ENCODE measurements at places on chromosomes 3 and 15. TPM values are rescaled to one million over a fixed set of nuclear protein-coding genes. Genes with fewer than 3 reads are reported as not detected.

- DNase-seq: no peak
These were observed 120.4 kb upstream of the NSMCE3 start for GRCh38 chr15:29390051-29390450.

- DNase-seq: peak; percentile 86
These were observed 32.8 kb downstream of the TMEM212 start for GRCh38 chr3:171875923-171876412.

DNA sequence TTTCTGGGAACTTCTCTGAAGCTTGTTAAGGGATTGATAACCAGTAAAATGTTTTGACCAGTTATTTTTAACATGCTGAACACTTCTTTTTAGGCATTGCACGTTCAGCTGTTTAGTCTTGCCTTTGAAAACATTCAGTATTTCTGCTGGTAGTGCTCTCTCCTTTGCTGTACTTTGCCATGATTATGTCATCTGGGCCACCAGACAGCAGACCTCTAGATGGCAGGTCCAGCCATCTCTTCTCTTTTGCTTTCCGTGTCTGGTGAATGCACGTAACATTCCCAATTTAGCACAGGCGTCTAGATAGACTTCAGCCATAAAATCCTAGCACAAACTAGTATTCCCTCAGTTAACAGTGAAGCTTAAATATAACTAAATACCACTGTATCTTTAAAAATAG is 57.8 kb downstream of the RAB7A start:
- DNase-seq: no peak

- DNase-seq: no peak
These were observed 16.6 kb downstream of the PAQR9 start for GRCh38 chr3:142946861-142947260.

- peak; percentile 11 for DNase-seq
These were observed 264.2 kb downstream of the VPS13C start for GRCh38 chr15:61796056-61796455.

DNA sequence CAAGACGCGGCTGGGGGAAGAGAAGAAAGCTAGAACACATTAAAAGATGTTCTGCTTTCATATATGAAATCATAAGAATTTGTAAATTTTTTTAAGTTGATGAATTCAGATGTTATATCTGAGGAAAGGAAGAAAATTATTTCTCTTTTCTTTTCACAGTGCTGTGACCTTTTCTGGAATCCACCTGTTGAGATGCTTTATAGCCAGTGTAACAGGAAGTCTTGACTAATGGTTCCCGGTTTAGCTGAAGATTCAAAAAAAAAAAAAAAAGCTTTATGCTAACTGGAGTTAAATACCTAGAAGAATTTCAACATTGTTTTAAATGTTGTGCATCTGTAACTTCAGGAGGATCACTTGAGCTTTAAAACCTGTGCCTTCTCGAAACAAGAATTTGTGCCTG is 9.9 kb downstream of the GTPBP8 start:
- DNase-seq: no peak

GRCh38 chr3:8954938-8955763 is 8.1 kb downstream of the RAD18 start:
- peak; percentile 65 for DNase-seq

DNA sequence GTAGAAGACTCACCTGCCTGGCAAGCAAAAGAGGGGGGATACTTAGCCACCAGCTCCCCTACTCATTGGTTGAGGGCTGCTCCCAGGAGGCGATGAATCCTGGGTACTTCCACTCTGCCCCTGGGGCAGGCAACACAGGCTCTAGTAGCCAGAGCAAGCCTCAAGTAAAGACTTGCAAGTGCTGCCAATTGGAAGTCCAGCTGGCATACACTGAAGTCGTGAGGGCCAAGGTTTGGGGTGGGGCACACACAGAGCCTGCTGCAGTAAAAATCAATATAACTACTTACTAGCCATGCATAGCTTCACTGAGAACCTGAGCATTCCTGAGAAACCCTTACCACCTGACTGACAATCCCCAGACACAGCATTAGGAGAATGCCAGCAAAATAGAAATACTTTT is 123.0 kb upstream of the EIF1B start:
- no peak for DNase-seq

The MAP2K5 gene
- 6.1 TPM for total RNA-seq

The FRMD5 gene
- 1.3 TPM for total RNA-seq

The MAPK6 gene
- 108 TPM for total RNA-seq

The AGBL1 gene
- total RNA-seq: not detected

The C3orf80 gene
- total RNA-seq: 0.86 TPM
